ENCODE measurements at places on chromosomes 11 and 22.

DNA sequence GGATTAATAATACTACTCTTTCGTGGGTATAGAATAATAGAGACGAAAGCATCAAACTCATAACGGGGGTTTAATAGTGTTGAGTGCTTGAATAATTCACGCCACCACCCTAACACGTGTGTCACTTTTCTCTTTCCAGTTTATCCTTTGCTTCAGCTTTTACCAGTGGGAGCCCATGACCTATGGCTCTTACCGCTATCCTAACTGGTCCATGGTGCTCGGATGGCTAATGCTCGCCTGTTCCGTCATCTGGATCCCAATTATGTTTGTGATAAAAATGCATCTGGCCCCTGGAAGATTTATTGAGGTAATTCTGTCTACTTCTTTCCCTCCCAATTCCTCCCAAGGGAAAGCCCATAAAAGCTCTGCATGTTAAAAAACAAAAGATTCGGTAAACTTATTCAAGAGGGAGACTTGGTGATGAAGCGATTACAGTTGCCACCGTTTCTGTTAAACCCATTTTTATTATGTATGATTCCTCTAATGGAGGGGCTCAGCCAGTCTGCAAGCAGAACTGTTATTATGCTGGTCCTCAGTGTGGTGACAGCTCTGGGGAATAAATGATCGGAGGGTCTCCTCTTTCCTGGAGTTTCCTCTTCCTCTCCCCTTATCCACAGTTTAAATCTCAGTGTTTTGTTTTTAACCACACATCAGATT is 17.1 kb upstream of the NELL1 start:
- no peak for DNase-seq

- no peak for DNase-seq
These were observed 61.4 kb upstream of the KIRREL3 start for GRCh38 chr11:127061947-127062346.

- no peak for DNase-seq
These were observed 76.6 kb downstream of the CELSR1 start for GRCh38 chr22:46460857-46461256.

DNA sequence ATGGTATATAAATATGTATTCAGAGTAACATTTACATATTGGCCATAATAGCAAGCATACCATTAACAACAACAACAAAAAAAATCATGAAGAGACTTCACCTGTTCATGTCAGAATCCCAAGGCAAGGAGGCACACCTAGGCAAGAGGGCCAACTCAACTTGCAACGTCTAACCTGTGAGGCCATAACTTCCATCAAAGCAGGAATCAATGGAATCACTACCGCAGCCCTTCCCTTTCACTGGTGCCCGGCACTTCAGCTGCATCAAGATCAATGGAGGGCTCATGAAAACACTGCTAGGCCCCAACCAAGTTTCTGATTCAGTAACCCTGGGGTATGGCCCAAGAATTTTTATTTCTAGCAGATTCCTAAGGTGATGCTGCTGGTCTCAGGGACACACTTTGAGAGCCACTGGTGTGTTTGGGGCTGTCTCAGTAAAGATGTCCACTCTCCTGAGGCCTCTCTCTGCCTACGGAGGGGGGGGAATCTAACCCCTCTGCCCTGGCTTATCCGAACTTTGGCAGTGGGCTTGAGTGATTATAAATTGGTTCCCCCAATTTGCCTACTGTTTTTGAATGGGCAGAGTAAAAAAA is 8.0 kb downstream of the ZFTA start:
- DNase-seq = no peak

DNA sequence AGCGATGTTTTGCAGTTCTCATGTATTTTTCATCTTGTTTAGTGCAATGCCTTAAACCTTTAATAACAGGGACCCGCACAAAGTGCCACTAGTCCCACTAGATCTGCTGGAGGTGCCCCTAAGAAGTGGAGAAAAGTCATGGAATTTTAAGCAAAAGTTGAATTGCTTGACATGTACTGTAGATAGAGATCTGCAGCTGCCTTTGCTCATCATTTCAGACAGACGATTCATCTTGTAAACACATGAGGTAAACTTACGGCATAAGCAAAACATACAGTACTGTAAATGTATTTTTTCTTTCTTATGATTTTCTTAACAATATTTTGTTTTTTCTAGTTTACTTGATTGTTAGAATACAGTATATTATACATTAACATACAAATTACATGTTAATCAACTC is 295.6 kb downstream of the CASP12 start:
- DNase-seq = no peak

DNA sequence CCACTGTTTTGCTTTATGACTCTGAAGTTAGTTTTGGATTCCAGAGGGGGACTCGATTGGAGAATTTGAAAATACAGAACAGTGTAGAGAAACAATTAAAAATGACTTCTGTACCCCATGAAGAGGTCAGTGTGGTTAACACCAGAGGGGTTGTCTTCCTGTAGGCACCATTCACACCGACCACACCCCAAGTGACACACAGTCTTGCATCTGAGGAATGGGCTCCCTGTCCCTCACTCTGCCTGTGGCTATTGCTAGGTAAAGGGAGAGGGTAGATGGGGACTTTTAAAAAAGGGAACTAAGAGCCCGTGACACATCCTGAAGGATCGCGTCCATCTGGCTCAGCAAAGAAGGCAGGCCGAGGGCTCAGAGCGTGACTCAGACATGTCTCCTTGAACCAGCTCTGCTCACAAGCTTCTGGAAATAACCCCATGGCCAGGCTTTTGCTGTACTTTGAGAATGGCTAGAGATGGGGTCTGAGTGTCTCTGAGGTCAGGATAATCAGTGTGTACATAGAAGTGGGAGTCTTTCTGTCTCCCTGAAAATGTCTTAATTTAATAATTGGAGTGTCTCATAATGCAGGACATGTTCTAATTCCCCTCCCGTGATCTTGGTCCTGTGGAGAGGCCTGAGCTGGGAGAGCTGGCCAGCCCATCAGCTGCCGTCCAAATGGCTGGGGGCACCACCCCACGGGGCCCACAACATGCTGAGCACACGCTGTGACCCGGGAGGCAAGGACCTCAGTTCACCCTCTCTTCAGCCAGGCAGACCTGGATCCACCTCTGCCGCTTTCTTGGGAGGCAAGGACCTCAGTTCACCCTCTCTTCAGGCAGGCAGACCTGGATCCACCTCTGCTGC is 39.3 kb downstream of the SGSM1 start:
- DNase-seq = peak; percentile 6

GRCh38 chr11:113690619-113691569 is 15.2 kb downstream of the TMPRSS5 start:
- DNase-seq = peak; percentile 30

GRCh38 chr11:1163321-1163910 is 5.7 kb downstream of the MUC5AC start:
- DNase-seq = no peak

- no peak for DNase-seq
These were observed 1402.6 kb downstream of the FAM181B start for GRCh38 chr11:81331088-81331487.

GRCh38 chr22:29258407-29259252 is 9.2 kb downstream of the RHBDD3 start:
- no peak for DNase-seq

- no peak for DNase-seq
These were observed 269.0 kb downstream of the OPCML start for GRCh38 chr11:133263332-133263731.

- DNase-seq = no peak
These were observed 95.4 kb upstream of the PITPNB start for GRCh38 chr22:28014211-28015045.

DNA sequence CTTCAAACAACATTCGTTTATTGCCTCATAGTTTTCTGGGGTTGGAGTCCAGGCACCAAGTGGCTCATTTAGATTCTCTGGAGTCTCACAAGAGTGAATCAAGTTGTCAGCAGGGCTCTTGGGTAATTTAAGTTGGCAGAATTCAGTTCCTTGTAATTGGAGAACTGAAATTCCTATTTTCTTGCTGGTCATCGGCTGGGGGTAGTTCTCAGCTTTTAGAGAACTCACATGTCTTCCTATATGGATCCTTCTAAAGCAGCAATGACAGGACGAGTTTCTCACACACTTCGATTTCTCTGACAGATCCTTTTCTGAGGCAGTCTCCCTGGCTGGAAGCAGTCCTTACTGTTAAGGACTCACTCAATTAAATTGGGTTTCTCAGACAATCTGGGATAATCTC is 17.3 kb upstream of the OOSP4B start:
- DNase-seq = no peak

GRCh38 chr22:39927544-39927943 is 26.7 kb downstream of the GRAP2 start:
- DNase-seq = peak; percentile 69

Measured in activated naive CD4-positive, alpha-beta T cell treated with anti-CD3 and anti-CD28 coated beads for 36 hours (primary cell).